ENCODE measurements at places on chromosomes 7 and 10.

DNA sequence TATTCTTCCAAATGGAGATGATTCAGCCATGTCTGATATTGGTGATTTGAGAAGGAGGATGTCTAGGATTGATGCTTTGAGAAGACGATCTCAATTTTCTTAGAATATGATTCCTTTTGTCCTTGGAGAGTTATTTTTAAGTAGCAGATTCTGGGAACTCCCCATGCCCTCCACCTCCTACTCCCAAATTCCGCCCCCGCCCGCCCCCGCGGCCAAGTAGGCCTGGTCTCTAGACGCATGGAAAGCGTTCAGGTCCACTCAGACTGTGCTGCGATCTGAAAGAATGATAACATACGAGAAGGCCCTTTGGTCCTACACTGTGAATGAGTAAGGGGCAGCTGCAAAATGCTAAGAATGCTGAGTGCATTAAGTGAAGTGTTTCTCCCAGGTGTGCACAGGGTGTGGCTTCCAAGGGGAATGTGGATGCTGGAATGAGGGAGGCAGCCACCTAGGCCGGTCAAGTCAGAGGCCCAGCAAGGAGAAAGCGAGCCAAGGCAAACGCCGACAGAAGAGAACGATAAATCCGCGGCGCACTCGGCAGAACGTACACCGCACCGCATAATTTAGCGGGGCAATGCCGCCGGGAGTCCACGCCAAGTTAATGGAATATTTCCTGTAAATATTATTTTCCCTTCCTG lies 142.3 kb downstream of the PRPF18 start:
- DNase-seq, result no peak

DNA sequence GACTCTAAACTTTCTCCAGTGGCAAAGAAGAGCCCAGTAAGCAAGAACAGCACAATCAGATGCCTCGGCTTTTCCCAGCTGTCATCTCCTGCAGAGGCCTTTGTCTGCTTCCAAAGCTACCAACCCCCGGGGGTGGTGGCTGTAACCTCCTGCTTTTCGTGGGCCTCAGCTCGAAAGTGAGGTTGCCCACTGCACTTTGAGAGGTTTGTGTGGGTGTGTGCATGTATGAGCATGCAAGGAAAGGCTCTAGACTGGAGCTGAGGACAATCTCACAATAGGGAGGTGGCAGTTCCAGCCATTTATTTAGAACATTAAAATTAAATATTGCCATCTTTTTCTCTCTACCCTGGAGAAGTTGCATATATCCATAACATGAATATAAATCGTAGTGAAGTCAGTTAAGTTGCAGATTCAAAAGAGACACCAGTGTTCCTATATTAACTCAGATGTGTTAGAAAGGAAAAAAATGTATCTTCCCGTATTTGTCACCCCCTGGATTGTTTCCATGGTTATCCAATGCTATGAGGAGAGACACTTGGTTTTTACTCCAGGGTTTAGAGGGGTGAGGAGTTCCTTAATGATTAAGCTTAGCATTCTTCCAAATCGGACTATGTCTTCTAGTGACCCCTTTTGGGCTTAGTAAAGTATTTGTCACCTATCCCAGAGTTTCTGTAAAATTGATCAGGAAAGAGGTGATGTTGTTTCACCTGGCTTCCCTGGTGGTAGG lies 781.1 kb downstream of the INHBA start:
- no peak for DNase-seq

GRCh38 chr10:22712956-22713852 lies 1.2 kb downstream of the PIP4K2A start:
- DNase-seq, result no peak

DNA sequence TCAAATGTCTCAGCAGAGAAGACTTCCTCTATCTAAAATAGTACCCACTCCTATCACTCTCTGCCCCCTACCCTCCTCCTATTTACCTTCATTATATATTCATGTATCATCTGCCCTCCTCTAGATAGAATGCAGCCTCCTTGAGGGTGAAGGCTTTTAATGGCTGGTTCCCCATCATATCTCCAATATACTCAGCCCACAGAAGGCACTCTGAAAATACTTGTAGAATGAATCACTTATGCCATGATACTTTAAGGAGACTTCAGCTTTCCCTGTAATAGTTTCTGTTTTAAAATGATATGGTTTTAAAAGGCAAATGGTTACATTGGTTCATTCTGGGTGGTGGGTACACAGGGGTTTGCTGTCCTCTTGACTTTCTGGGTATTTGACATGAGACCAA lies 25.3 kb downstream of the GFRA1 start:
- no peak for DNase-seq

Measured in HTR-8/SVneo (cell line).